NCI-H446 (cell line): ENCODE measurements at places on chromosomes 11 and 22.
A peak's percentile ranks its signal among the peaks of the same experiment; 100 is the strongest.

GRCh38 chr11:555227-555779 is 5.2 kb downstream of the LMNTD2 start:
- no peak for DNase-seq

- DNase-seq: no peak
Observed at GRCh38 chr11:83691451-83691950, 405.3 kb upstream of the CCDC90B start.

DNA sequence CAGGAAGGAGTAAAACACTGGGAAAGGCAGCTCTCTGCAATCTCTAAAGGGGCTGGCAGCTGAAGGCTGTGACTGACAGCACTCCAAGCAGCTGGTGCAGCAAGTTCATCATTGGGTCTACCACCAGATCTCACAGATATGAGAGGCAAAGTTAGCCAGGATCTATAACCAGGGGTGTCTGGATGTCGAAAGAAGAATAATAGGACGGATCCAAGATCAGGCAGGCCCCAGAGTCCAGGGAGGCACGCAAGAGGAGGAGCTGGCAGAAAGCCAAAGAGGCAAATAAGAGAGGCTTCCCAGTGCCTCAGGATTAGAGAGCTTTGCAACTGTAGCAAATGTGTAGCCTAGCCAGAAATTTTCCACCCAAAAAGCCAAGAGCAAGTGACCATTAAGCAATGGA is 77.1 kb downstream of the RBMXL2 start:
- DNase-seq: peak; percentile 46

GRCh38 chr11:92692826-92693546 is 276.5 kb upstream of the MTNR1B start:
- no peak for DNase-seq

DNA sequence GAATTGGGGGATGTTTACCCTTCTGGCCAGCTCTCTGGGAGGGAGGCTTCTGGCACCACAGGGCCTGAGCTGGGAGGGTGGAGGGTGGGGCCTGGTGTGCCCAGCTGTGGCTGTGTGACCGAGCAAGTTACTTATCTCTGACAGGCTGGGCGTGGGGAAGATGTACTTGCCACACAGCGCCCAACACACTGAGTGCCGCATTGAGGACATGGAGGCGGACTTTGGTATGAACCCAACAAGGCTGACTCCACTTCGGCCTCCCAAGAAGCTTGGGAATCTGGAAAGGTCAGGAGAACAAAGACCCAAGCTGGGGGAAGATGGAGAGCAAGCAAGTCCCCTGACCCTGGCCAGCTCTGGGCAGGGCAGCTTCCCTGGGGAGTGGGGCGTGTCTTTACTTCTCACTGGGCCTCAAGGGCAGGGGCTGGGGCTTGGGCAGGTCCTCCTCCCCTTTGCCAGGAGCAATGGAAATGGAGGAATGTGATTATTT is 2.4 kb upstream of the MGAT3 start:
- no peak for DNase-seq

DNA sequence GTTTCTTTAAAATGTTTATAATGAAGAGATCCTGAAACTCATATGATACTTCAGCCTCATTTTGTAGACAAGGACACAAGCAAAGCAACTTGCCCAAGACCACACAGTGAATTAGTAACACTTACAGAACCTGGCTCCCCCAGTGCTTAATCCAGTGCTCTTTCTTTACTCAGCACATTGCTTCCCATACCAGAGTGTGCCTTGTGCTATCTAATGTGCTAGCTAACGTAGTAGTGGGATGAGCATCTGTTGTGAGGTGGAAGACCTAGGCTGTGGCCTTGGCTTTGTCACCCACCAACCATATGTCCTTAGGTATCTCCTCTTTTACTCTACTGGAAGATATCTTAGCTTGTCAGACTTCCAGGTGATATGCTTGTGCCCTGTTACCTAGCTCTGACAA is 5.1 kb downstream of the SPCS2 start:
- DNase-seq: no peak

- no peak for DNase-seq
Observed at GRCh38 chr11:67227726-67228125, 38.5 kb upstream of the GRK2 start.

DNA sequence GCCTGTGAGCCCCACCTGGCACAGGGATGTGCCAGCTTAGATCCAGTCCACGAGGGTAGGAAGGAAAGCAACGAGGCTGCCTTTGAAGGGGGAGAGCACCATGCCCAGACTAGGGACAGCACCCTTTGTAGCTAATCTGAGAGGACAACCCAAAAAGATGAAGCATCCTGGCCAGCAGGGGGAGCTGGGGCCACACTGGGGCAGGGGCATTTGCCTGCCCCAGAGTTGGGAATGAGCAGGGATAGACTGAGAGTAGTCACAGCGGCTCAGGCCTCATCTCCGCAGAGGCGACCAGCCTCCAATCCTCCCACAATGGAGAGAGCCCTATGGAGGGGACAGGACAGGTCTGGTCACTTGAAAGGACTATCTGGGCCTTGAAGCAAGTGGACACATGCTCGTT is 16.4 kb downstream of the LMO1 start:
- DNase-seq: no peak

- no peak for DNase-seq
Observed at GRCh38 chr22:49704345-49705215, 123.1 kb downstream of the BRD1 start.

GRCh38 chr11:46240371-46240770 is 37.1 kb upstream of the CREB3L1 start:
- no peak for DNase-seq

DNA sequence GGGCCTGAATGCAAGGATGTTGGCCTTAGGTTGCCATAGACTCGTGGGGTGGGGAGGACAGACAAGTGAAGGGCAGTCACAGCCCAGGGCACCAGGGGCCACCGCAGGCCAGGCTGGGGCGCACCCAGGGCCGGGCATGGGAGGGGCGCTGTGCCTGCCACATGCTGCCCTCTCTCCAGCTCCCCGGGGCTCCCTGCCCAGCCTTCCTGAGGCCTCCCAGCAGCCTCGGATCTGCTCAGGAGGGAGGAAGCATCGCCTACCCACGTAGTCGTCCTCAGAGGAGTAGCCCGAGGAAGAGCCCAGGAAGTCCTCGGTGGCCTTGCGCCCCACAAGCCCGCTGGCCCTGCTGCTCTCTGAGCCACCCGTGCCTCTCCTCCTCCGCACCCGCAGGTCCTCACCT is 5.2 kb downstream of the SUN2 start:
- no peak for DNase-seq

- DNase-seq: no peak
Observed at GRCh38 chr11:134724779-134725140, 312.7 kb upstream of the B3GAT1 start.

DNA sequence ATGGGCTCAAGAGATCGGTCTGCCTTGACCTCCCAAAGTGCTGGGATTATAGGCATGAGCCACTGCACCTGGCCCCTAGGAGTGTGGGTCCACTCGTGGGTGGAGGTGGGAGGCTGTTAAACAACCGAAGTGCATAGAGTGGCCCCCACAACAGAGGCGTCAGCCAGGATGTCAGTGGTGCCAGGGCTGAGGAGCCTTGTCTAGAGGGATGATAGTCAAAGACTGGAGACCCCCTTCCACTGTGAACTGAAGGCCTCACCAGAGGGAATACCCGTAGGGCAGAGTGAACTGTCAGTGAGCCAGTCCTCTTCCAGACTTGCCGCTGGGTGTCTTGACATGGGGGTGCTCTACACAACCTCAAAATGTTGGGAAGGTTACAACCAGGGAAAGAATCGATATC is 38.2 kb downstream of the AP2A2 start:
- no peak for DNase-seq

DNA sequence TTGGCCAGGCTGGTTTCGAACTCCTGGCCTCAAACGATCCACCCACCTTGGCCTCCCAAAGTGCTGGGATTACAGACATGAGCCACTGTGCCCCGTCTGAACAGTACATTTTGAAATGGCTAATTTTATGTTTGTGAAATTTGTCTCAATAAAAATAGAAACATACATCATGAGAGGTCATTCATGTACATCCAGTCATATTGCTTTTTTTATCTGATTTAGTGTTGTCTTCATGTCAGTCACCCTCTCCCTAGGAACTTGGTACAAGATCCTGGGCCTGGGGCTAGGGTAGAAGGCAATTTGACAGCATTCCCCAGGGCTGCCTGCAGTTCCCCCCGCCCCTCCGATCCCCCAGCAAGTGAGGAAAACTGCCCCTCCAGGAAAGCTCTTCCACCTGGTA is 46.6 kb upstream of the RBFOX2 start:
- no peak for DNase-seq

DNA sequence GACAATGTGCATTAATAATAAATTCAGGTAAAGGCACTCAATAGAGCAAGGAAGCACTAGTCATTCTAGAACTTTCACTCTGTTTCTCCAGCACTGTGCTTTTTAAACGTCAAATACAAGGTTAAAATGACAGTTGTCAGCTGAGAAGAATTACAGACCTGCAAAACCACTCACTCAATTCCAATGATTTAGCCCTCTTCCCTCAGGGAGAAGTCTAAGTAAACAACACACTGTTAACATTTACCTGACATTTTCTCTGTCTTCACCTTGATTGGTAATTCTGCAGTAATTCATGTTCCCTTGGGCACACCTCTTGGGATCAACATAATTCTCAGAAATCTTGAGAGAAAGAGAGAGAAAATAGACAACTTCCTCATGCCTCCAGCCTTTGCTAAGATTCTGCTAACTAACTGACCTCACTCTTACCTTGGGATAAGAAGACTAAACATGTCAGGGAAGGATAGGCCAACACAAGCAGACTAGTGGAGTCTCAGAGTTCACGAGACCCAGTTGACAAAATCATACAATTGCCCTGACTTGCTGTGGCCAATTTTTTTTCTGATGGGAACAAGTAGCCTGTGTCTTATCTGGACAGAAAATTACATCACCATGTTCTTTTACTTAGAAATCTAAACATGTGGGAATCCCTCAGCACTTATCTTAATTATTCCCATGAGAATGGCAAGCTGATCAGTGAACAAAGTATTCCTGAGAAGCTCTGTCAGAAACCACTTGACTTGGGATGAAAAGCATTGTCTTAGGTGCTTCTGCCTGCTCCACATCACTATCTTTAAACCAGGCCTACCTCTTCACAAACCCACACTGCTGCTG is 516.8 kb upstream of the FAT3 start:
- DNase-seq: no peak

DNA sequence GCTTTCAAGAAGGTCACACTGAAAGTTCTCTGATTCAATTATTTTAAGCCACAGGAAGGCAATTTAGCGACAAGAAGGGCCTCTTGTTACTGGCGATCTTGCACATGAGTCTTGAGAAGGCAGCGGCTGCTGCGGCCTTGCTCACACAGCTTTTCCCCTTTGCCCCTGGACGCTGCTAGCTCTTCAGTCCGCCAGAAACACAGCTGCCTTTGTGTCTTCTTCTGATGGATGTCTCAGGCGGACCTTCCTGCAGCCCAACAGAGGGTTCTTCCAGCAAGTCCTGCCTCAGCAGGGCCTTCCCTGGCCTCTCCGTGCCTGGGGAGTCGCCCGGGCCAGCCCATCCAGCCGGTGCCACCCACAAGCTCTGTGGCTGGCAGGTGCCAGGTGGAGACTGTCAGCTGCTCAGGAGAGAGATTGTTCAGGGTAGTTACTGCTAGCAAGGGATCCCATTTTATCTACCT is 59.4 kb downstream of the PKNOX2 start:
- no peak for DNase-seq

GRCh38 chr11:69035946-69036340 is 12.8 kb upstream of the TPCN2 start:
- DNase-seq: no peak

- DNase-seq: no peak
Observed at GRCh38 chr11:84241343-84242131, 955.4 kb upstream of the CCDC90B start.

DNA sequence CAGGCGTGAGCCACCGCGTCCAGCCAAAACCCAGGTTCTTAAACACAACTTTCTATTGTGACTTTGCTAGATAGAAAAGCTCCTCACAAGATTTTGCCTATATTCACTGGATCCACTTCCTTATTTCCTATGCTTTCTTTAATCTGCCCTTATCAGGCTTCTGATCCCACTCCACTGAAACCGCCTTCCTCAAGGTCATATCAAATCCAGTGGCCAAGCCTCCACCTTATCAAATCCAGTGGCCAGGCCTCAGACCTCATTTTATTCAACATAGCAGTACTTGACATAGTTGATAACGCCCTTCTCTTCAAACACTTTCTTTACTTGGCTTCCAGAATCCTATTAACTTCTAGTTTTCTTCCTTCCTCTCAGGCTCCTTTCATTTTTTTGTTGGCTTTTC is 29.5 kb downstream of the DIXDC1 start:
- DNase-seq: no peak

DNA sequence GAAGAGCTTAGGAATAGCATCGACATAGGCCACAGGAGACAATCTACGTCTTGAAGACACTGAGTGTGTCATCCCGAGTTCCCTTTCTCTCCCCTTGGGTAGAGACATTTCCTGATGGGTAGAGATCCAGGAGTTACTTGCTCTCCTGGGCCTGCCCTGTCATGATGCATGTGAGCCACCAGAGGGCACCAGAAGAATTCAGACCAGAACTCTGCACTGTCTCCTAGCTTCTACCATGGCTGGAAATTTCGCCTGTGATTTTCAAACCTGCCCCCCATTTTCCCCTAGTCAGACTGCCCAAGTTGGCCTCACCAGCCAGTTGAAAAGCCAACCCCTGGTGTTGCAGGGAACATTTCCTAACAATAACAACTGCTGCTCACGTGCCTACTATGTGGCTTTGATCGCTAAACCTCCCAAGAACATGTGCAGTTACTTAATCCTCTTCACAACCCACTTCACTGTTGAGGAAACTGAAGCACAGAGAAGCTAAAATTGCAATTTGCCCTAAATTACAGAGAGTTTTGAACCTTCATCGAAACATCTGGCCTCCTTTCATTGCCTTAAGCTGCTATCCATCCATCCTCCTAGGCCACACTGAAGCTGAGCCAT is 47.2 kb downstream of the C11orf58 start:
- peak; percentile 74 for DNase-seq

DNA sequence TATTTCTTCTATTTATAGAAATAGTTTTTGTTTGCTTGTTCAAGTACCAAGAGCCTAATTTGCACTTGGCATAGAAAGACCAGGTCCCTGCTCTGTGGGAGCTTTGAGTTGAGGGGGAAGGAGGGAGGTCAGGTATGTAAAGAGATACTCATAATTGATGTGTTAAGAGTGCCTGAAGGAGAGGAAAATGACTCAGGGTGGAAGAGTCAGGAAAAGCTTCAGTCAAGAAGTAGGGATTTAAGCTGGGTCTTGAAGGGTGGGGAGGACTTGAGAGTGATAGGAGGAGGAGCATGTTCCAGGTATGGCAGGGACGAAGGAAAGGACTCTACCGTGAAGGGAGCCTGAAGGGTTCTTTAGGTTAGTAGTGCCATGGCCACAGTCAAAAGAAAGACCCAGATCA is 9.0 kb downstream of the RBX1 start:
- no peak for DNase-seq

GRCh38 chr11:47607380-47607779 is 13.2 kb upstream of the C1QTNF4 start:
- peak; percentile 71 for DNase-seq

- no peak for DNase-seq
Observed at GRCh38 chr11:1863352-1864216, 10.7 kb downstream of the LSP1 start.
